ENCODE measurements at places on chromosomes 1 and 21. TPM values are rescaled to one million over a fixed set of nuclear protein-coding genes. Genes with fewer than 3 reads are reported as not detected.

DNA sequence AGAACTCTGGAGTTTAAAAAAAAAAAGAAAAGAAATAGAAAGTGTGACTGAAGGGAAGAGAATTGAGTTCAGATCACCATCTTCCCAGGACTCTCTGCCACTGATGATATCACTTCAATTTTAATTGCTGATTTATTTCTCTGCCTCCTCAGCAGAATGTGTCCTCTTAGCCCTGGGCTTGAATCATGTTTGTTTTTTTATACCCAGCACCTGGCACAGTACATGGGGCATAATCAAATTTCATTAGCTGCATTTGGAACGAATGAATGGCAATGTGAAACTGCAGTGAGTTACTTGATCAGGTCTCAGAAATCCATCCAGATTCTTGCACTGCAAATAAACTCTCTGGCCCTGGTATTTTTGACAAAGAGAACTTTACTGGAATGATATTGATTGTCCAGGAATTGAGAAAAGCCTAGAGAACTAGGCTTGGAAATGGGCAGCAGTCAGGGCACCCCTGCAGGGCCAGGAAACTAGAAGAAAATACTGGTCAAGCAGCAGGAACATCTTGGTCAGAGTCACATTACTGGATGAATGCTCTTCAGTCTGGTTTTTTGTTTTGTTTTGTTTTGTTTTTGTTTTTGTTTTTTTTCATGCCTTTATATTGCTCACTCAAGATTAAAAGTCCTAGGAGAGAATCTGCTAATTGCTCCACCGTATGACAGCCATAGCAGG is 103.8 kb upstream of the FAM78B start:
- no peak for DNase-seq

DNA sequence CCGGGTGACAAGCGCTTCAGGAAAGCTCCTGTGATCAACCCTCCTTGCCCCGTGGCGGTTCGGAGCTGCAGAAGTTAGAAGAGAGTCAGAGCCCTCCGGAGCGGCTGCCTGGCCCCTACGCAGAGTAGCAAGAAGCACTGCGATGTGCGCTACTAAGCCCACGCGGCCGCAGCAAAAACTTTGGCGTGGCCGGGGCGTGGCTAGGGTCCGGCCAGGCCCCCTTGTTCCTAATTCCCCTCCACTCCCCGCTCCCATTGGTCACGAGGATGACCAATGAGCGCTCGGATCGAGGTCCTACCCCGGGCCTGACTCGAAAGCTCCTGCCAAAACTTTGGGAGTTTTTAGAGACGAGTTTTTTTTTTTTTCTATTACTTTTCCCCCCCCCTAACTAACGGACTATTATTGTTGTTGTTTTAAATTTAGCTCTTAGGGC is at the start of gene HLX:
TSS of gene HLX (plus strand) at position 368 of the 433 bp plus-strand sequence. CDS start 415 bp downstream, outside the sequence.
- DNase-seq: peak; percentile 56

DNA sequence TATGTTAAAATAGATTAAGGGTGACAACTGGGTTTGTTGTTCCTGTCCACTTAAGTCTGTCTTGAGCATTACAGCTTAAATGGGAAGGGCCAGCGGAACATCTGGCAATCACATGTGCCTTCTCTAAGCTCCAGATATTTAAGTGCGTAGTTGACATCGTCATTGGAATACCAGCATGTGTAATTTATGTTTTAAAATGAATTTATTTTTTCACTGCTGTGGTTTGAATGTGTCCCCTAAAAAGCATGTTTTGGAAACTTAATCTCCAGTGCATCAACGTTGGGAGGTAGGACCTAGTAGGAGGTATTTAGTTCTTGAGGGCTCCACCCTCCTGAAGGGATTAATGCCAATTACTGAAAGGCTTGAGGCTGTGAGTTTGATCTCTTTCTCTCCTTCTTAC is 13.4 kb downstream of the ZCCHC17 start:
- DNase-seq: no peak

The PGLYRP3 gene
- total RNA-seq: not detected

DNA sequence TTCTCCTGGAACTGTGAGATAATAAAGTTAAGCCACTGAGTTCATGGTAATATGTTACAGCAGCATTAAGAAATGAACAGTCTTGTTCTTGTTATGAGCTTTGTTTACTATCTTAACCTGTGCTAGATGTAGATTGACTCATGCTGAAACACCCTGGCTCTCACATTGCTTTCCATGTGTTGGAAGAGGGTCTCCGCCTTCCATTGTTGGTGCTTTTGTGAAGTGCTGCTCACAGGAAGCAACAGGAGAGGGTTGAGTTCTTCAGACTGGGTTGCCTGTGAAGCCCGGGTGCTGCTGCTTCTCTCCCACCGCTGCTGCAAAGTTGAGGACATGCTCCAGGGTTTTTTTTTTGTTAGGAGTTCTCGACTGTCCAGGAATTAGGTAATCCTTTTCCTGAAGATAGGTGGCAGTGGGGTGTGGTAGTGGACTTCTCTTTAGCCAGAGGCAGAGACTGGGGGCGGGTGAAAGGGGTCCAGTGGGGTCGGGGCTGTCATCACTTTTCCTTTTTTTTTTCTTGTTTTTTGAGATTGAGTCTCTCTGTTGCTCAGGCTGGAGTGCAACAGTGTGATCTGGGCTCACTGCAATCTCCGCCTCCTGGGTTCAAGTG is 28.7 kb upstream of the HMGN1 start:
- DNase-seq: no peak

The CSF3R gene
- 0.32 TPM for total RNA-seq

The ADCY10 gene
- 0.30 TPM for total RNA-seq

DNA sequence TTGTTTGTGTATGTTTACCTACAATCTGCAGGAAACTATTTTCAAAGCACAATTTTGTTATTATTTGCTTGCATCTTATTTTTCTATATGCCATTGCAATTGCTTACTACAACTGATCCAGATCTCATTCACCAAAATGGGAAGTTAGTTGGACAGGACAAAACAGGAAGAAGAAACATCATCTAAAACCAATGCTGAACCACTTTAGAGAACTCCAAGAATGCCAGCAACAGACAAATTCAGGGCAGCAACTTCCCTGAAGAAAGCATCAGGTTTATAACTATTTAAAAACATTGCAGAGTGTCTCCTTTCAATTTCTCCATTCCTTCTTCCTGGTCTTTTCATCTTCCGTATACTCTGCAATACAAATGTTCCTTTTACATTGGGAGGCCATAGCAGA is 82.4 kb upstream of the SMYD2 start:
- no peak for DNase-seq

DNA sequence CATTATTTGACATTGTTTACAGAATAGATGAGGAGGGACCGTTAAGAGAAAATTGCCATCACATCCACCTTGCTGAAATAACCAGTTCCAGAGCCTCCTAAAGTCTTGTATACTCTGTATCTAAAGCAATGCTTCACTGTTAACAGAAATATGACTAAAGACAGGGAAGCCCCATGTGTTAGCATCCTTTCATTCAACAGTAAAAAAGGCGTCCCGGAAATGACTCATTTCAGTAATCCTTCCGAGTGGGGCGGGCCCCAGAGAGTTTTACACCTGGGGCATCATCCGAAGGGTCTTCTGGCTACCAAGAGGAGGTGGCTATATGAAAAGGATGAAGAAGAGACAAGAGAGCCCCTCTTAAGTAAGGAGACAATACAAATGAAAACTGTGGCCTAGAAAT is 227.2 kb downstream of the SLC45A1 start:
- DNase-seq: no peak

The USH2A gene
- not detected for total RNA-seq

The OBSCN gene
- total RNA-seq: 16.6 TPM

The OVAAL gene
- total RNA-seq: not detected

DNA sequence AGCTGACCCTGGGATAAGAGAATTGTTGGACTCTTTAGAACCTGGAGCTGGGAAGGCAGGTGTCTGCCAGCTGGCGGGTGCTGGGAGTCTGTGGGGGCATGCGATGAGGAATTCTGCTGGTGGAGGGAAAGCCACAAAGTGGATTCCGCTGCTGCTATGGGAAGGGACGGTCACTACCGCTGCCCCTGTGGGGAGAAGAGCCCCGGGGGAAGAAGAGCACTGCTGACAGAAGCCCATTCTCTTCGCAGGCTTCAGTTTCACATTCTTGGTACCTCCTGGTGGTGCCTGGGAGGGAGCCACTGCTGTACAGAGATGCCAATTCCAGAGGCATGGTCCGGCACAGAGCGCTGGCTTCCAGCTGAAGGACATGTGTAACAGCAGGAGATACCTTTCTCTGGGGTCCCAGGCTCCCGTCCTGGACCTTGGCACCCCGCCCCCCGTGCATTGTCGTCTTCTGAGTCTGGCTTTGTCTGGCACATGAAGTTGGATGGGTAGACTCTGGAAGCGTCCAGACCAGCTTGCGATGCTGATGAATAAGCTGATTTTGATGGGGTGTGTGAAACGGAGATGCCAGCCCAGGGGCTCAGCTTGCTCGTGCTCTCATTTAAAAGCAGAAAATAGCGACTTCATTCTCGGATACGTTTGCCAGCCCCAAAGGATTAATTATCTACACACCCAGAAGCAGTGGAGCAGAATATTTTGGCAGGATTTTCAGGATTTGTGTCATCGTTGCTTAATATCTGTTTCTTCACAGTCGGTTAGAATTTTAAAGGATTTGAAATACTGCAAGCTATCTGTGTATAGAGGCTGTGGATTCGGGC is 13.2 kb downstream of the PDXK start:
- no peak for DNase-seq

DNA sequence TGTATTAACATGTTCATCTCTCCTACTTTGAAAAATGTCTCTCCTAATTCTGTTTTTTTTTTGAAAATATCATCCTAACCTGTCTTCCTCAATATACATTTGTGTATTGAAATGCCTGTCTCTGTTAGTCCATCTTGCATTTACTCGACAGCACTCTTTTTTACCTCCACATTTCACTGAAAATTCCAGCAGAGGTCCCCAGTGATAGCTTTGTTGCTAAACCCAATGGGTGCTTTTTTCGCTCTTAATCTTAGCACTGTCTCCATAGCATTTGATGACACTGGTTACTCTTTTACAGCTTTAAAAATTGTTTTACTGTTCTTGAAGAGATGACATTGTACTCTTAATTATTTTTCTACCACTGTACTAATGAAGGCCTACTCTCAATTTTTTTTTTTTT is 10.8 kb downstream of the OSBPL9 start:
- DNase-seq: no peak

The SMG5 gene
- total RNA-seq: 75.2 TPM

DNA sequence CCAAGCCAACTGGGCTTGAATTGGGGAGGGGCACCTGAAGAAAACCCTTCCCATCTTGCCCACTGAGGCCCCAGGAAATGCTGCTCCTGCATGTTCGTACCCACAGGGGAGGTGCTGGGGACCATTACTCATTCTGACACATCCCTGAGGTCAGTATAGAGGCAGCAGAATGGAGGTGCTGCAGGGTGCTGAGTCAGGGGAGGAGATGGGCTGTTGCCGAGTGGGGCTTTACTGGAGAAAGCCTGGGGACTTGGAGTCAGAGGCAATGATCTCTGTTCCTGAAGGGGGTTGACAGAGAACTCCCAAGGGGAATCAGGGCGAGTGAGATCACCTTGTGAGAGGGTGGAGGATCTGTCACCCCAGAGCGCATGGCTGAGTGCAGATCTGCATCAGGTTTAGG is 40.2 kb upstream of the KCNA10 start:
- no peak for DNase-seq

DNA sequence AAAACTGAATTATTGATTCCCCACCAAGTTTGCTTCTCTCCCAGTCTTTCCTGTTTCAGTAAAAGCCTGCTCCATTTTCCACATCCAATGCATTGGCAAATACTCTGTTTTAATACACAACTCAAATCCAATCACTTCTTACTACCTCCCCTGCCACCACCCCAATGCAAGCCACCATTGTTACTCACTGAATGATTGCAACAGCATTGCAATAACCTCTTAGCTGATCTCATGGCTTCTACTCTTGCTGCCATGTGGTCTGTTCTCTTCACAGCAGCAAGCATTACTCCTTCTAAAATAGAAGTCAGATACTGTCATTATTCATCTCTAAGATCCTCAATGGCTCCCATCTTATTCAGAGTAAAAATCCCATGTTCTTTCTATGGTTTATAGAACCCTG is 123.4 kb downstream of the ATP6V1G3 start:
- DNase-seq: no peak

DNA sequence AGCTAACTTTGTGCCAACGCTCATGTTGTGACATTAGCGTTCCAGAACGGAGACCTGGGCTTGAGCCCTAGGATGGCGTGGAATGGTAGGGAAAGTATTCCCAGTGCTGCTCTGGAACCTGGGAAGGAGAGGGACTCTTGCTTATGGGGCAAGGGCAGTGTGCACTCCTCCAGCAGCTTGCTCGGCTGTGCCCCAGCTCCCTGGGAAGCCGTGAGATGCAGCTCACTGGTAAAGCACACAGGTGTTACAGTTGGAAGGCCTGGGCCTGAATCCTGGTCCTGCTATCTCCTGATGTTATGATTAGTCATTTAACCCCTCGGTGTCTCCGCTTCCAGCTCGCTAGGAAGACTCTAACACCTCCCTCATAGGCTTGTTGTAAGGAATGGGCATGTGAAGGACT is 42.4 kb upstream of the EPHA8 start:
- DNase-seq: no peak

DNA sequence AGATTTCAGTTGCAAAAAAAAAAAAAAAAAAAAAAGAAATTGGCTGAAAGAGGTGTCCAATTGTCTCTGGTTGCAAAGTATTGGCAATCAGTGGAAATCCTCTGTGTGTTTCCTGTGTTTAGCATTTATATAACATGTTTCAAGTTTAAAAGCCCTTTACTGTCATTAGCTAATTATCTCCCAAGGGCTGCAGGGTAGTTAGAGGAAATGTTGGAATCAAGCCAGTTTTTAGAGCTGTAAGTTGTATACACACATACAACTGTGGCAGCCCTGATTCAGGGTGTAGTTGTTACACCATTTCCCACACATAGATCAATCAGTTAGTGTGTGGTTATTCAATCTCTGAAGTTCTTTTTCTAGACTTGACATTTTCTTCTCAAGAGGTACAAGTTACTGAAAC is 8.9 kb upstream of the ZNF326 start:
- no peak for DNase-seq

The LGR6 gene
- 0.20 TPM for total RNA-seq

DNA sequence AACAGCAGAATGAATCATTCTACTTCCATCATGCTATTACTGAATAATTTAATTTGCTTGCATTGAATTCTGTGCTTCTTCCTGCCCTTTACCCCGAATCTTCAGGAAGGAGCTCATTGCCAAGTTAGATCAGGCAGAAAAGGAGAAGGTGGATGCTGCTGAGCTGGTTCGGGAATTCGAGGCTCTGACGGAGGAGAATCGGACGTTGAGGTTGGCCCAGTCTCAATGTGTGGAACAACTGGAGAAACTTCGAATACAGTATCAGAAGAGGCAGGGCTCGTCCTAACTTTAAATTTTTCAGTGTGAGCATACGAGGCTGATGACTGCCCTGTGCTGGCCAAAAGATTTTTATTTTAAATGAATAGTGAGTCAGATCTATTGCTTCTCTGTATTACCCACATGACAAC is 44.2 kb downstream of the MAP3K7CL start:
- no peak for DNase-seq
